RCC 7860 (cell line): ENCODE measurements at places on chromosomes 1 and 21.

DNA sequence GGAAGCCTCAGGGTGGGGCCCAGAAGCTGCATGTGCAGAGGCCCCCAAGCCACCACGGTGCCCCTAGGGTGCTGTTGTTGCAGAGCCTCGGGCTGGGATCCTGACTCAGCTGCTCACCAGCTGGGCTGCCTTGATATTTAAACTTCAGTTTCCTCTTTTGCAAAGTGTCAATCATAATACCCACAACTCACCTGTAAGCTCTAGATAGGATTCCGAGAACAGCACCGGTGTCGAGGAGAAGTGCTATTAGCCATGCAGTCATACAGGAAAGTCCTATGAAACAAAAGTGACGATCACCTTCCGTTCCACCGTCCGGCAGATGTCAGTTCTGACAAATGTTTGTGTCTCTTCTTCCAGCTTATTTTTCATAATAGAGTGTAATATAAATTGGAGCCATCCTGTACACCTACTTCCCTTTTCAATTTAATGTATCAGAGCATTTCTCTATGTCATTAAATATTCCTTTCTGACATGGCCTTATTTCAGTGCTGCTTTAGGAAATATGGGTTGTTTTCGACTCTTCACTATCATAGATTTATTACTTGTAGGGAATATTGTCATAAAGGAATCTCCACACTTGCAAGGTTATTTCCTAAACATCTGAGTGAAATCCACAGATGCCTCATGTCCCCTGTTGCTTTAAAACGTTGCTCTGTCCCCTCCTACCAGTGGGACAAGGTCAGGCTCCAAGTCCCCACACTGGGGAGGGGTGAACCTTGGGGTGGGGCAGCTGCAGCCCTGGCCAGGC lies 100.8 kb downstream of the SIK1 start:
- no peak for DNase-seq

GRCh38 chr1:15124362-15125100 lies 29.0 kb upstream of the TMEM51 start:
- no peak for DNase-seq

GRCh38 chr21:31898933-31899630 lies 26.3 kb downstream of the HUNK start:
- no peak for DNase-seq

GRCh38 chr1:152796421-152796820 lies at the start of gene LCE1D:
LCE1D (plus strand) TSS chr1:152796721; CDS start chr1:152797795, 1,074 bp downstream.
- no peak for DNase-seq

DNA sequence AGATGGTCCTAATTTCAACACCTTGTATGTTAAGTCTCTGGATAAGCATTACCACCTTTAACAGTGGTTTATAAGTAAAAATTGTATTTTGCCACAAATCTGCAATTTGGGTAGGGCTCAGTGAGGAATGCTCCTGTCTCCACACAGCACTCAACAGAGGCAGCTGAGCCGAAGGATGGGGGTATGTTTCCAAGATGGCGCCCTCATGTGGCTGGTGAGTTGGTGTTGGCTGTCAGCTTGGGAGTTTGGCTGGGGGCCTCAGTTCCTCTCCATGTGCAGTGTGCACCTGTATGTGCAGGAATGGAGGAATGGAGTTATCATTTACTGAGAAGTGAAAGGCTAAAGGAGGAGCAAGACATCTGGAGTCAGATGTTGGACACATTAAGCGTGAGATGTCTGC lies 136.8 kb downstream of the GABPA start:
- no peak for DNase-seq

- DNase-seq, result no peak
Measured at GRCh38 chr1:204114606-204115005, 37.2 kb downstream of the ETNK2 start.

DNA sequence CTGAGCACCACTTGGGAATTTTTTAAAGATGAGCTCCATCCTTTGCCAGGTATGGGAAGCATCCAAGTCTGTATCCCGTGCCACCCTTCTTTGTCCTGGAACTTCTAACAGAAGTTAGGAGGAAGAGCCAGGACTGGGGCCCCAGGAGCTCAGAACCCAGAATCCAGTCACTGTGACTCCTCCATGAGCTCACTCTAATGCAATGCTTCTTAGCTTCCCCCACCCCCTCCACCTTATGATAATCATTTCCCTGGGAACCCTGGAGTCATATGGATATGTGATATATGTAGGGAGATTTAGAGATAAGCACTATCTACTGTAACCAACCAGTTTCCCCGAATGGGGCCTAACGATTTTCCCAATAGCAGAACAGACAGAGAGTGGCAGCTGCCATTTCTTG lies 758 bp upstream of the SPRR5 start:
- no peak for DNase-seq

- DNase-seq, result no peak
Measured at GRCh38 chr1:234199476-234200127, 173.7 kb upstream of the COA6 start.

GRCh38 chr1:3553940-3554223 lies 57.4 kb downstream of the MEGF6 start:
- DNase-seq, result no peak

DNA sequence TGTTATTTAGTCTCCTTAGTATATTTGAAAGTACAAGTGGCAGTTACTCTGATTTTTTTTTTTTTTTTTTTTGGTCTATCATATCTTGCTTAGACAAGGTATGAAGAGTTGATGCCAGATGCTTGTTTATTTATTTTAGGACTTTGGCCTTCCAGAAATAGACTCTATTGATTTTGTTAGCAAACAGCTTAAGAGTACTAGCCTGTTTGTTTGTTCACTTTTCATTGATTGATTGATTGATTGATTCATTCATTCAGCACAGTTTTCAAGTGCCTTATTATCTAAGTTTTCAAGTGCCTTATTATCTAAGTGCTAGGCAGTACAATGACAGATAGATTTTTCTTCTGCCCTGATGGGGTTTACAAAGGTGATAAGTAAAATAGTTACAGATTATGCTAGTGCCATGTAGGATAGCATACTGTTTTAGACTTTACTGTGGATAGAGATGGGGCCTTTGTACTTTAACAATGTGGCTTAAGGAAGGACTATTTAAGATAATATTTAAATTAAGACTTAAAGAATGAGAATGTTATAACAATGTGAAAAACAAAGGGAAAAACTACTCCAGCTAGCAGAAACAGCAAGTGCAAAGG lies 50.5 kb downstream of the MTF2 start:
- DNase-seq, result no peak

GRCh38 chr1:41884256-41885230 lies 34.2 kb downstream of the HIVEP3 start:
- DNase-seq, result no peak

DNA sequence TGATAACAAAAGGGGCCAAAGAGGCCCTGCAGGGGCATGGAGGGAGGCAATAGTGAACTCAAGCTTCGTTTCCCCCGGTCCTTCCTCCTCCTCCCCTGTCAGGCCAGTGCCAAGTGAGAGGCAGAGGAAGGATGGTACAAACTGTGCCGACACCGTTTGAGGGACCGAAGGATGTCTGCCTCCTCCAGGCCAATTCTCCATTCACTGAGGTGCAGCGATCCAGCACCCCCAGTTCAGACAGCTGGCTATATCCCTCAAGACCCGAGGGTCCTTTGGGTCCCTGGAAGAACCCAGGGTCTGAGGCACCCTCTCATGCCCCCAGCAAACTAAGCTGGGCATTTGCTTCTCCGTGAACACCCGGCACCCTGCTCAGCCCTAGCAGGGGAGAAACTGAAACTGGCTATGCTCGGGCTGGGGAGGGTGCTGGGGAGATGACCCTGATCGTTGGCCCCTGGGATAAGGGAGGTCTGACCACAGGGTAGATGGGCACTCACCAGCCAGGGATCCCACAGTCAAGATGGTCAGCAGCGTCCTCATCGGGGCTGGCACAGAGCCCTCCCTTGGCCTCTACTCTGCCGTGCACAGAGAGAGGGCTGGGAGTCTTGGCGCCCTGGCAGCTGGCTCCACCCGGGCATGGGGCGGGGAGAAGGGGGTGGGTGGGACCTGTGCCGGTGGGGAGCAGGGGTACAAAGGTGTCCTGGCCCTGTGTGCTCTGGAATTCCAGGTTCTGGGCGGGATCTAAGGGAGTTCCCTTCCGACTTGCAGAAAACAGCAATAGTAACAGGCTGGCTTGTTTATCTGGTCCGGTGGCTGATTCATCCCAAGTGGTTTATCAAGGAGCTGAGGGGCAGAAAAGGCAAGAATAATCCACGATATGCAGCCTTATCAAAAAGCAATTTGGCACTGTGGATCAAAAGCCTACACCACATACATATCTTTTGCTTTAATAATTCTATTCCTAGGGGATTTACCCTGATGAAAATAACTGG lies at the start of gene IL22RA1:
Gene IL22RA1, minus strand, starts transcription at position 595 of the 989 bp plus-strand sequence. Its CDS starts 58 bp downstream, at position 537.
- no peak for DNase-seq

- no peak for DNase-seq
Measured at GRCh38 chr1:62687421-62687902, 724 bp downstream of the DOCK7 start.

DNA sequence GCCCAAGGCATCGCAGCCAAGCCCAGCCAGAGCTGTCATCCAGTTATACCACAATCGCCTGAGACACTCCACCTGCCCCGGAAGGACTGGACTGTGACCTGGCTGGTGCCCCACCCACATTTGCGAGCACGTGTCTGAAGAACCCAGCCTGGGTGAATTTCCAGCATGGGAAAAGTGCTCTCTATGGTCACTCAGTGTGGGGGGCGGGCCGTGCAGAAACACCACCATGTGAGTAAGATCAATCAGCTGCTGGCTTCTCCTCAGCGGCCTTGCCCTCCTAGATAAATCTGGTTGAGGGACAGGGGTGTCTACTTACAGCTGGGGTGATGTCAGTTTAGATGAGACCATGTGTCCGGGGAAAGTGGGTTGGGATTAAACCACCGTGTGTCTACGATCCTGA lies 44.8 kb downstream of the URB1 start:
- DNase-seq, result no peak

DNA sequence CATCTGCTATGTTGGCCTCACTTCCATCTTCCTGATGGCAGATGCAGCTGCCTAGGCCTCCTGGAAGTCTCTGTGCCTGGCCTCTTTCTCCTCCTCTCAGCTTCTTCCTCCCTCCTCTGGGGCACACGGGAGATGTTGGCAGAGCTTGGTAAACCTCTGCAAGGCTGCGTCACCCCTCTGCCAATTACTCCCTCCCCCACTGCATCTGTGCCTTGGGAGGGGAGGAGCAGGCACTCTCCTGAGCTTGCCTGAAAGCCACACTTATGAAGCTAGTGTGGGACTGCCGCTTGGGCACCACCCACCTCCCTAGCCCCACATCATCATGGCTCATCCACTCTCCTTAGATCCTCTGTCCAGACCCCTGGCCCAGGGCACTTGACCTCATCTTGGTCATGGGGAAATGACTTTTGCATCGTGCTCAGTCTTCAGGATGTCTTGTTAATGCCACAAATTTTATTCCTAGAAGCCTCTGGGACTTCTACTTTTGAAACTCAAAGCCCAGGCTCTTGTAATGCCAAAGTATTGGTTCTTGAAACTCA lies 7.3 kb upstream of the TMEM51 start:
- DNase-seq, result no peak

- no peak for DNase-seq
Measured at GRCh38 chr1:24930260-24931145, at the start of gene RUNX3. RUNX3 (minus strand) TSS chr1:24930276; CDS start chr1:24929868, 408 bp downstream.

- DNase-seq, result no peak
Measured at GRCh38 chr1:53376742-53377437, 49.0 kb upstream of the LRP8 start.

DNA sequence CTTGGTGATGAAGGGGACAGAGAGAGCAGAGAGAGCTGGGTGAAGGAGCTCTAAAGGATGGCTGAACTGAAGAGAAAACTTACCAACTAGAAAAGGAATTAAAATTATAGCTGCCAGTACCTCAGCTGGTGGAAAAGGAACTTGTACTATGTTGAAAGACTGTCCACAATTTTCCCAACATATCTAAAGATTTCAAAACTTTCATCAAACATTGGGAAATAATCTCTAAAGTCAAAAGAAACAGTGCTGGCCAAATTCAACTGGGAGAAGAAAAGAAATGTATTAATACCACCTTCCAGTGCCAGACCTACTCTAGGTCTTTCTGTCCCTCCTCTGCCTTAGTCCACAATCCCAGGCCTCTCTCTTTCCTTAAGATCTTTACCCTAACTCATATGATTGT lies 6.1 kb downstream of the SMG5 start:
- DNase-seq, result no peak

DNA sequence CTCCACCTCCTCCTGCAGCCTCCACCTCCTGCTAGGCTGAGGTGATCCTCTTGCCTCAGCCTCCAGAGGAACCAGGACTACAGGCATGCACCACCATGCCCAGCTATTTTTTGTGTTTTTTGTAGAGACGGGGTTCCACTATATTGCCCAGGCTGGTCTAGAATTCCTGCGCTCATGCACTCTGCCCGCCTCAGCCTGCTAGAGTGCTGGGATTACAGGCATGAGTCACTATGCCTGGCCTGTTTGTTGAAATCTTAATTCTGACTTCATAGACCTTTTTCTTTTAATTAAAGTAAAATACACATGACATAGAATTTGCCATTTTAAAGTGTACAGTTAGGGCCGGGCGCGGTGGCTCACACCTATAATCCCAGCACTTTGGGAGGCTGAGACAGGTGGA lies 42.7 kb downstream of the FAAP20 start:
- no peak for DNase-seq

- DNase-seq, result no peak
Measured at GRCh38 chr1:241356519-241357365, at the start of gene RGS7. RGS7 (minus strand) TSS chr1:241357205.

DNA sequence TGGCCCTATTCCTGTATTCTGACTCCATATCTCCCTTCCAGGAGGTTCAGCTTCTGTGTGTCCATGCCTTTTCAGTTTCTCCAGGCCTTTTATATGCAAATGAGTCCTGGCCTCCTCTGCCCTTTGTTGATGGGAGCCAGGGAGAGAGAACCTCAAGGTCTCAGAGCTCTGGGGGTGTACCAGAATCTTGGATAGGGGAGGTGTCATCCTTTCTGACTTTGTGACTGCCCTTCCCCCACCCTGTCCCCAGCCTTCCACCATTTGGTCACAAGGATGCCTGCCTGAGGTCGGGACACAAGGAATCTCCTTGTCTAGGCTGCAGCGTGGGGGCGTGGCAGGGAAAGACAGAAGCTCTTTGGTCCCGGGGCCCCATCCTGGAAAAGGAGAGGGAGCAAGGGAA lies 18.6 kb downstream of the LURAP1 start:
- no peak for DNase-seq

GRCh38 chr1:111737216-111738132 lies 1.7 kb downstream of the INKA2 start:
- no peak for DNase-seq

DNA sequence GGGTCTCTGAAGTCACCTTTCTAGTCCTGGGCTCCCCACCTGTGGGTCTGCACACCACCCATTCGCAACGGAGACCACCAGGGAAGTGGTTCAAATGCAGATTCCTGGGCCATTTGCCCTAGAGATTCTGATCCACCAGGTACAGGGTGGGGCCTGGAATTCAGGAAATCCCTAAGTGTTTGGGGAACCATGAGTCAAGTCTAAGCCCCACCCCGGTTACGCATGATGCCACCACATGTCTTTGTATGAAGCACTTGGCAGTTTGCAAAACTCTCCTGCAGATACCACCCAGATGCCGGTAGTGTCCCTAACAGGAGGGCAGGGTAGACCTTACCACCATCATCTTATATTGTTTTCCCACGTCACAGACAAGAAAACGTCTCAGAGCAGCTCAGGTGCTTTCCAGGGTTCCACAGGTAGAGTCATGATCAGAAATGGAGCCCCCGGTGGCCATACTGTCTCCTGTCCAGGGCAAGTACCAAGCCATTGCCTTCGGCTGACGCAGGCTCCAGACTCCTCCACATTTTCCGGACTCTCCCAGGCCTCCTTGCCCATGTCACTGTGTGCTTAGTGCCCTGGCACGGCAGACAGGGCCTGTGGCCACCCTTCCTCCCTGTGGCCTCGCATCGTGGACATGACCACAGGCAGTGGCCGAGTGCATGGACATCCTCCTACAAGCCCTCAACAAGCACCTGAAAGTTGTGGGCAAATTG lies 89.2 kb upstream of the TMEM51 start:
- no peak for DNase-seq
